ENCODE measurements at places on chromosomes 4 and X.

- H3K27ac ChIP-seq = peak overlapping the region; percentile 89
- H3K4me1 ChIP-seq = peaks cover 2% of the 10 kb centered on the region
- H3K36me3 ChIP-seq = peaks cover 43% of the 10 kb centered on the region
Measured at GRCh38 chr4:41257257-41257901, 651 bp downstream of the UCHL1 start.

- no peaks in the 10 kb centered on the region for H3K4me1 ChIP-seq
- no peaks in the 10 kb centered on the region for H3K36me3 ChIP-seq
- H3K27me3 ChIP-seq = no peaks in the 10 kb centered on the region
- no peak overlapping the region for H3K27ac ChIP-seq
- no peak overlapping the region for H3K4me3 ChIP-seq
- no peak for DNase-seq
Measured at GRCh38 chr4:180190382-180190781, 2052.8 kb upstream of the TENM3 start.

GRCh38 chr4:61493470-61493869 is 293.3 kb downstream of the ADGRL3 start:
- no peaks in the 10 kb centered on the region for H3K4me1 ChIP-seq
- no peak overlapping the region for H3K4me3 ChIP-seq
- no peak for DNase-seq

DNA sequence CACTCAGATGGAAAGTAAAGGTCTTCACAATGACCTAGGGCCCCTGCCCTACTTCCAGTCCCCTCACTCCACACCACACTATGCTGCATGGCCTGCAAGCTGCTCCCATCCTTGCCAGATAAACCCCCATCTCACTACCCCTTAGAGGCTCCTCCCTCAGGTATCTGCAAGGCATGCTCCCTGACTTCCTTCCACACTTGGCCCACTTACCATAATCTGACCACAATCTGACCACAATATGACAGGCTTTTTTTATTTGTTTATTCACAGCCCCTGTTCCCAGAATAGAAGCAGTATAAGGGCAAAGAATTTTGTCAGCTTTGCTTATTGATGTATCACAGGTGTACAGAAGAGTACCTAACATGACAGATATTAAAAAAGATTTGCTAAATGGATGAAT is 124.7 kb downstream of the CAMK2D start:
- H3K4me3 ChIP-seq = no peak overlapping the region
- H3K27ac ChIP-seq = no peak overlapping the region
- no peaks in the 10 kb centered on the region for H3K4me1 ChIP-seq
- no peaks in the 10 kb centered on the region for H3K36me3 ChIP-seq

DNA sequence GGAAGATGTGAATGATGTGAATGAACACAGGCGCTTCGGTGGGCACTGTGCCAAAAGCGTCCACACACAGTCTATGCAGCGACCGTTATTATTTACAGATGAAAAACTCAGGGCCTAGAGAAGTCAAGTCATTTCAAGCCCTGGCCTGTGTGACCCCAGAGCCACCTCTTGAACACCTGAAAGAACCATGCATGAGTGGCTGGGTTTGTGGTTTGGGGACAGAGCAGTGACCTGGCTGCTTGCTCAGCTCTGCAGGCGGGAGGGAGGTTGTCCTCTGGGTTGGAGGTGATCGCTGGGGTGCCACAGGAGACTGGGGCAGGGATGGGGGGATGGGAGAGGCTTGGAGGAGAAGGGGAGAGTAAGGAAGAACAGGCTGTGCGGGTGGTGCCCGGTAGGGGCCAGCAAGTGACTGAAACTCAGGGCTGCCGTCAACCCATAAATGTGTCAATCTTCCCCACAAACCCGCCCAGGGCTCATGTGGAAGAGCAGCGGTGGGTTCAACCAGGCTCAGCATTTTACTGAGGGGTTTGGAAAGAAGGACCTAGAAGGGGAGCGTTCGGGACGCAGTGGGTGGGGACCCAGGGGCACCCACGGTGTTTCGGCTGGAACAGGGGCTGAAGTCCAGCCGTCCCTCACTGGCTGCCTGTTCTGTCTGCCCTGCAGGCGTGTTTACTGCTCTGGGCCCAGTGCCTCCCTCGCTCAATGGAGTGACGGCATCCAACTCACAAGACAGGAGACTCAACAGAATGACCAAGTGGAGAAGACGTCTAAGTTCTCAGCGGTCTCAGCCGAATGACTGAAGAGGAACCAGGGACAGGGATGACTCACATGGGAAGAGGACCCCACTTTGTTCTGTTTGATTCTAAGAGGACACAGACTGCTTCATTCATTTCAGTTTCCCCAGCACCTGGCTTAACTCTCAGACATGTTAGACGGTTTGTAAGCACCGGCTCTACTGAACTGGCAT is 167.8 kb downstream of the AFAP1 start:
- no peak for DNase-seq
- no peaks in the 10 kb centered on the region for H3K27me3 ChIP-seq
- H3K27ac ChIP-seq = no peak overlapping the region
- no peak overlapping the region for H3K4me3 ChIP-seq

DNA sequence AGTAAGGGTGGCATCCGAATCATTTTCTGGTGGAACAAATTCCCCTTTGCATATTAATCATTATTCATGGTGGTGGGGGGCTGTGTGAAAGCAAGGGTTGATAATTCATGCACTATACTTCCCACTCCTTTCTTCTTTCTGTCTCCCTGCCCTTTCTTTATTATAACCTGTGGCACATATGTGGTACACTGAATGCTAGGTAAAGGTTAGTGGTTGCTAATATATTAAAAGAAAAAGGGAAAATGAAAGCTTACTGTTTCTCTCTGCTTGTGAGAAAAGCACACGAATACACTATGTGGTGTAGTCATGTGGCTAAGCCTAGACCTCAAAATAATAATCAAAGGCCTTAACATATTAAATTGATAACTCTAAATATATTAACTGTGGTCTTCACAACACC is 178.4 kb upstream of the RPS6KA3 start:
- no peaks in the 10 kb centered on the region for H3K4me1 ChIP-seq
- no peaks in the 10 kb centered on the region for H3K27me3 ChIP-seq
- no peaks in the 10 kb centered on the region for H3K36me3 ChIP-seq
- DNase-seq = no peak
- no peak overlapping the region for H3K27ac ChIP-seq

- H3K27ac ChIP-seq = no peak overlapping the region
- H3K4me3 ChIP-seq = no peak overlapping the region
- H3K36me3 ChIP-seq = no peaks in the 10 kb centered on the region
- H3K4me1 ChIP-seq = no peaks in the 10 kb centered on the region
- H3K27me3 ChIP-seq = no peaks in the 10 kb centered on the region
- DNase-seq = no peak
Measured at GRCh38 chrX:134658760-134659023, 421 bp upstream of the PLAC1 start.

GRCh38 chr4:104919406-104919805 is 227.3 kb upstream of the TET2 start:
- no peak overlapping the region for H3K4me3 ChIP-seq
- peaks cover 64% of the 10 kb centered on the region for H3K27me3 ChIP-seq
- DNase-seq = no peak
- no peak overlapping the region for H3K27ac ChIP-seq
- H3K36me3 ChIP-seq = no peaks in the 10 kb centered on the region
- H3K4me1 ChIP-seq = no peaks in the 10 kb centered on the region

- no peak for DNase-seq
- peaks cover 80% of the 10 kb centered on the region for H3K36me3 ChIP-seq
- no peak overlapping the region for H3K27ac ChIP-seq
- H3K4me1 ChIP-seq = no peaks in the 10 kb centered on the region
Measured at GRCh38 chr4:75658876-75659275, 14.3 kb downstream of the G3BP2 start.

- no peak overlapping the region for H3K27ac ChIP-seq
- peaks cover 7% of the 10 kb centered on the region for H3K36me3 ChIP-seq
- DNase-seq = no peak
- H3K4me1 ChIP-seq = no peaks in the 10 kb centered on the region
- no peak overlapping the region for H3K4me3 ChIP-seq
- no peaks in the 10 kb centered on the region for H3K27me3 ChIP-seq
Measured at GRCh38 chrX:46461660-46462191, 83.5 kb downstream of the ZNF674 start.

DNA sequence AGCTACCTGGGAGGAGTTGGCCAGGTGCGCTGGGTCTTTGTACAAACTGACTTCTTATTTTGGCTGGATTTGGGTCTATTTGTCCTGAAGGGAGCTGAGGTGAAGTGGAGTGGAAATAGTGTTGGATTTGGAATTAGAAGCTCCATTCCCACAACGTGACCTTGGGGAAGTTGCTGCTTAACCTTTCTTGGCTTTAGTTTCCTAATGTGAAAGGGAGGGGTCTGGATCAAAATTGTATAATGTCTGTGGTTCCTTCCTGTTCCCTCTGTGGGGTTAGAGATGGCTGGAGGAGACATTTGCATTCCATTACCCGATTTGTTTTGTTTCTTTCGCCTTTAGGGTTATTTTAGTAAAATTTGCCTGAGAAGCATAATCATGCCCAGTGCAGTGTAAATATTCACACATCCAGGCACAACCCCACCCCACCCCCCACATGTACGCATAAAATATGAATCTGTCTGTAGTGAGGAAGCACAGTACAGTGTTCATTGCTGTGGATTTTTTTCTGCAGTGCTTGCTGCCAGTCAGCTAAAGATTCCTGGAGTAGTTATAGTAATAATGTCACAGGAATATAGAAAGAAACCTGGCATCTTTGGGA is 21.5 kb downstream of the JADE1 start:
- no peak for DNase-seq
- H3K27me3 ChIP-seq = no peaks in the 10 kb centered on the region
- H3K4me1 ChIP-seq = peaks cover 56% of the 10 kb centered on the region
- H3K36me3 ChIP-seq = peaks cover 21% of the 10 kb centered on the region

DNA sequence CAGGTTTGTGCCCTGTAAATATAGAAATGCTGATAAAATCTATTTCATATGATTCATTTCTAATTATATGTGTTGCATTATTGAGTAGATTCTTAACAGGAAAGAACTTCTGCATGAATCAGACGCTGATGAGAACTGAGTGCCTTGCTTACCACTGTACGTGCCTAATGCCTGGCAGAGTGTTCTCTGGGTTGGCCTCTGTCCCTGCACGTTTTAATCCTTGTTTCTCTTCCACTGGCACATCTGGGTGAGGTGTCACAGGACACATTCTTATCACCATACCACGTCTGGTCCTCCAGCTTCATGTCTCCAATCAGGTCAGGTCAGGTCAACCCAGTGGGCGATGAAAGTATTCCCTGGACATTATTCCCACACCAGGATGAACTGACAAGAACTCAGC is 53.6 kb downstream of the KLF3 start:
- no peaks in the 10 kb centered on the region for H3K27me3 ChIP-seq
- H3K27ac ChIP-seq = no peak overlapping the region
- no peak for DNase-seq
- no peaks in the 10 kb centered on the region for H3K36me3 ChIP-seq
- no peak overlapping the region for H3K4me3 ChIP-seq

- no peak overlapping the region for H3K4me3 ChIP-seq
- no peaks in the 10 kb centered on the region for H3K27me3 ChIP-seq
- H3K27ac ChIP-seq = no peak overlapping the region
- H3K4me1 ChIP-seq = no peaks in the 10 kb centered on the region
Measured at GRCh38 chrX:147764868-147765267, 146.9 kb upstream of the FMR1 start.

DNA sequence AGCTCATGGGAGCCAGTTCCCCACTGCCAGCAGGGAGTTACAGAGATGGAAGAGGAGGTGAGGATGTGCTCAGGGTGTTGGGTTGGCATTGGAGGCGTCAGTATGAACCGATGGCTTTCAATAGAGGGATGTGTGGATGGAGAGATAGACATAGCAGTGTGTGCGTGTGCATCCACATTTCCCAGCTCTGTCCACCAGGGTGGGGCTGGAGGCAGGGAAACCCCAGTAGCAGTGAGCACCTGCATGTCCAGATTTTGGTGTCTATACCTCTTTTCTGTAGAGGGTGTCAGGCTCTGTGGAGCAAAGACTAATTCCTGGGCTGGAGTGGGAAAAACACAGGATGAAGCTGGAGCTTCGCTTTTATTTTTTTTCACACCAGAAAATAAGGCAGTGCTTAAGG is 37.2 kb upstream of the HGFAC start:
- no peaks in the 10 kb centered on the region for H3K4me1 ChIP-seq
- H3K4me3 ChIP-seq = no peak overlapping the region
- no peaks in the 10 kb centered on the region for H3K36me3 ChIP-seq
- no peak for DNase-seq

DNA sequence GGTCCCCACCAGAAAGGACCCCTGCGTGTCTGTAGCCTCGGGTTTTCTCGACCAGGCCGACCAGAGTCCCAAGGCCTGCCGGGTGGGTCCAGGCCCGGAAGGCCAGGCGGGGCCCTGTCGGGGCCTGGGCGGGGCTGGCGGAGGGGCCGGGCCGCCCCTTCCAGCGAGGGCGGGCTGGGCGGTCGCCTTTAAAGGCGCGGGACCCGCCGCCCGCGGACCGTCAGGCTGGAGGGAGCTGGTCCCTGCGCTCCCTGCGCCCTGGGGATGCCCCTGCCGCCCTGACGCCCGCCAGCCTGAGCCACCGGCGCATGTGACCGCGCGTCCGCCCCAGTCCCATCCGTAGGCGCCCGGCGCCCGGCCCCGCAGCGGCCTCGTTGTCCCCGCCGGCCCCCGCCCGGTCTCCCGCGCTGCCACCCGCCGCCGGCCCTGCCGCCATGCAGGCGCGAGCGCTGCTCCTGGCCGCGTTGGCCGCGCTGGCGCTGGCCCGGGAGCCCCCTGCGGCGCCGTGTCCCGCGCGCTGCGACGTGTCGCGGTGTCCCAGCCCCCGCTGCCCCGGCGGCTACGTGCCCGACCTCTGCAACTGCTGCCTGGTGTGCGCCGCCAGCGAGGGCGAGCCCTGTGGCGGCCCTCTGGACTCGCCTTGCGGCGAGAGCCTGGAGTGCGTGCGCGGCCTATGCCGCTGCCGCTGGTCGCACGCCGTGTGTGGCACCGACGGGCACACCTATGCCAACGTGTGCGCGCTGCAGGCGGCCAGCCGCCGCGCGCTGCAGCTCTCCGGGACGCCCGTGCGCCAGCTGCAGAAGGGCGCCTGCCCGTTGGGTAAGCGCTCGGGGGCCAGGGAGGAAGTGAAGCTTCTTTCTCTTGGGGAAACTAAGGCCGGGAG is at the start of gene HTRA3:
Gene HTRA3 (plus strand): TSS at position 220 of the 883 bp plus-strand sequence. CDS start 215 bp downstream, at position 435.
- H3K27me3 ChIP-seq = peaks cover 7% of the 10 kb centered on the region
- peak; percentile 73 for DNase-seq
- peaks cover 2% of the 10 kb centered on the region for H3K4me1 ChIP-seq
- H3K36me3 ChIP-seq = no peaks in the 10 kb centered on the region

GRCh38 chrX:149013081-149013480 is 492.0 kb downstream of the IDS start:
- no peaks in the 10 kb centered on the region for H3K4me1 ChIP-seq
- H3K27ac ChIP-seq = no peak overlapping the region
- no peaks in the 10 kb centered on the region for H3K27me3 ChIP-seq
- no peak overlapping the region for H3K4me3 ChIP-seq
- H3K36me3 ChIP-seq = no peaks in the 10 kb centered on the region

- H3K4me3 ChIP-seq = peak overlapping the region; percentile 60
- peaks cover 4% of the 10 kb centered on the region for H3K27me3 ChIP-seq
- DNase-seq = no peak
- no peaks in the 10 kb centered on the region for H3K4me1 ChIP-seq
Measured at GRCh38 chr4:44725726-44726037, 674 bp downstream of the GNPDA2 start.
